Myocyte (in vitro differentiated cells): ENCODE measurements at places on chromosomes 2 and 18. TPM values are rescaled to one million over a fixed set of nuclear protein-coding genes. Genes with fewer than 3 reads are reported as not detected.

GRCh38 chr2:54464341-54464740 is 8.2 kb downstream of the SPTBN1 start:
- no peak for DNase-seq

- peak; percentile 39 for DNase-seq
Observed at GRCh38 chr2:105734762-105735538, 9.8 kb upstream of the NCK2 start.

DNA sequence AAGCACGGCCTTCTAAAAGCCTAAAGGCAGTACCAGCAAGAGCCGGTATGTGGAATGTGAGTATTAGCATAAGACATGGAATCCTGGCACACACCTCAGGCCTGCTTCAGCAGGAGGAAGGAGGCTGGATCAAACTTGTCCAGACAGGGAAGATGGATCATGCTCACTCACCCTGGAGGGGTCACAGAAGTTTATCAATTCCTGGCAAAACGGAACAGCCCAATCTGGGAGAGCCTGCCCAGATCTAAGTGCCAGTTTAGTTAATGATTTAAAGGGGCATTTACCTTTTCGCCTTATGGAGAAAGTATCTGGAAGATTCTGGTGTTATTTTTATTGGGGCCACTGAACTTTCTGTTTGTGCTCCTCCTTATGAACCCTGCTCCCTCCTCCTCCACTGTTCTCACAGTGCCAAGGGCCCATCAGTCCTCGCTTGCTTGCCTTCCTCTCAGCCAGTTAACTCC is 58.3 kb upstream of the NFE2L2 start:
- DNase-seq = no peak

CAPN14 gene
- 0.05 TPM in 1 of 2 replicates, not detected in the other for total RNA-seq

LCT gene
- total RNA-seq = 0.16 TPM in 1 of 2 replicates, not detected in the other

DNA sequence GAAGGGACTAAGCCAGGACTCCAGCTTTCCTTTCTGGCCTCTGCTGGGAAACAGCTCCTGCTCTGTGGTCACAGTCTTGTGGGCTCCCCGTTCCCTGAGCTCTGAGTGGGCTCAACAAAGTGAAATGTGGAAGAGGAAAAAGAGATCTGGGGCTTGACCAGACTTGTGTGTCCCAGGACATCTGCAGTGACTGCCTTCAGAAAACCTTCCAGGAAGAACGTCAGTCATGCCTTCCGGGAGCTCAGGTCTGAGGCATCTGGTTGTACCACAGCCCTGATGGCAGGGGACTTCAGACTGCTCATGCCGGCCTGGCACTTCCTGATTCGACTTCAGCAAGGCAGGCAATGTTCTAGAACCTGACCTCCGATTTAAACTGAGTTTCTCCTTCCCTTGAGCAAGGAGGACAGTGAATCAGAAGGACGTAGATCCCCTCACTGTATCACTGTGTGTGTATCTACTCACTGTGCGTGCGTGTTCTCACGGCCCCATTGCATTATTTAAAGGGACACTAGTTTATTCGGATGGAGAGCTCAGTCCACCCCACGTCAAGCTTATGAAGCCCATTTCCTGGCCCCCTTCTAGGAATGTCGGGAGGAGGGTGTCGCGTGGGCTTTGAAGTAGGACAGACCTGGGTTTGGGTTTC is 548 bp upstream of the FBLN7 start:
- DNase-seq = peak; percentile 17
